ENCODE measurements at places on chromosomes 3 and 15.

- DNase-seq, result peak; percentile 4
These were observed 56.3 kb upstream of the FSTL1 start for GRCh38 chr3:120506828-120507774.

DNA sequence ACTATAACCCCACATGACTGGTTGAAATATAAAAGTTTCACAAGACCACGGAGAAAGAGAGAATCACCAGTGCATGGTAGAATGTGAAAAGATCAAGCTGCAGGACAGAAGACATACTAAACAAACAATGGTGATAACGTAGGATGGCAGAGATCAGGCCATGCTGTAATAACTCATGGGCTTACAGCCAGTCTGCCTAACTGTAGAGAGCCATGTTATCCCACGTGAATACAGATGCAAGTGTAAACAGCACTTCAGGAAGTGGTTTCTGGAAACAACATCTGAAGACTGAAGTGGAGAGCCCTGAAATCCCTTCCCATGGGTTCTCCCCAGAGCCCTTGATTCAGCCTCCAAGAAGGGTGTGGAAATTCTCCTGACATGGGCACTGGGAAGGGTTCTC lies 103.2 kb upstream of the SLCO2A1 start:
- no peak for DNase-seq

GRCh38 chr3:880371-880770 lies 212.5 kb upstream of the CNTN6 start:
- no peak for DNase-seq

- no peak for DNase-seq
These were observed 347.2 kb upstream of the UMPS start for GRCh38 chr3:124383051-124383450.

DNA sequence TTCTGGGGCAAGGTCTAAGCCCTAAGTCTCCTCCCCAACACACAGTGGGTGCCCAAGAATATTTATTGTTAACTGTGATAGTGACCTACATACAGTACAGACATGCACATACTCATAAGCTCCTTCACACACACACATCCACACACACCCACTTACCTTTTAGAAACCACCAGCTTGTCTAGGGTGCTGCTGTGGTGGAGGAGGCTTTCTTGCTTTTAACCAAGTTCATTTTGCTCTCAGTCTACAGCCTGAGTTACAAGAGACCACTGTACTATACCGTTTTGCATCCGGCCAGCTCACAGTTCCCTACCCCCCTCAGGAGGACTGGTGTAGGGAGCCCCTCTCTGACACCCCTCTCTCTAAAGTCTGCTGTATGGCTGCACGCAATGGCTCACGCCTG lies 16.7 kb downstream of the DAPK2 start:
- no peak for DNase-seq

DNA sequence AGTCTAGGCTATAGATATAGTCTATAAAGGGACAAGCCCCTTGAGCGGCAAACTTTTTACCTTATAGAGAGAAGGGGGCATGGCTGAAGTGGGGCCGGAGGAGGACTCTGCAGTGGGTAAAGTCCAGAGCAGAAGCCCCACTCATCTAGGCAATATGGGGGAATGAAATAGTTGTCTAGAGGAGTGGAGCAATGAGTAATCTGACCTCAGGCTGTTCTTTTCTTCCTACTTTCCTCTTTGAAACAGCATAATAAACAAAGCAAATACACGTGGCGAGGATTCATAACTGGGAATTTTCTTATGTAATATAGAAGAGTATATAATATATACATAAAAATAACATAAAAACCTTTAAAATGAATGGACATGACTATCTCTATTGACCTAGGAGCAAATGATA lies 546.4 kb upstream of the ZNF385D start:
- no peak for DNase-seq

- DNase-seq, result no peak
These were observed 335.8 kb upstream of the THRB start for GRCh38 chr3:24830230-24831152.

GRCh38 chr3:193780810-193781478 lies 187.9 kb downstream of the OPA1 start:
- peak; percentile 41 for DNase-seq

GRCh38 chr3:184305577-184305976 lies 6.5 kb downstream of the PSMD2 start:
- no peak for DNase-seq

- no peak for DNase-seq
These were observed 445.1 kb upstream of the RASGRP1 start for GRCh38 chr15:39009740-39010139.

DNA sequence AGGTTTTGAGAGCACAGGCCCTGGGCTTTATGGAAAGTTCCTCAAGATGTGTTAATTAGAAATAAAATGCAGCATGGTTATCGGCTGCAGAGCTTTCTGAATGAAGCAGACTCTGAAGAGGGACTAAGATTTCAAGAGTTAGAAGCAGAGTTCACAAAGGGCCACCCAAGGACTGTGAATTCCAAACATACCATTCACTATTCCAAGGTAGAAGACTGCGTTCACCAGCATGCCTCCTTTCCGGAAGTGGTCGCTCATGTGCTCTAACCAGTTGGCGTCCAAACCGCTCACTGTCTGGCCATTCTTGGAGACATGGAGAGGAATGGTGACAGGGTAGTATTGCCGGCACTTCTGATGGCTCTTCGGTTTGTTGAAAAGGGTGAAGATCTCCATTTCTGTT lies 104.9 kb downstream of the OXNAD1 start:
- no peak for DNase-seq

GRCh38 chr3:16430717-16431630 lies 82.5 kb downstream of the RFTN1 start:
- no peak for DNase-seq

- DNase-seq, result no peak
These were observed 4.1 kb downstream of the ZNF609 start for GRCh38 chr15:64464276-64465005.

DNA sequence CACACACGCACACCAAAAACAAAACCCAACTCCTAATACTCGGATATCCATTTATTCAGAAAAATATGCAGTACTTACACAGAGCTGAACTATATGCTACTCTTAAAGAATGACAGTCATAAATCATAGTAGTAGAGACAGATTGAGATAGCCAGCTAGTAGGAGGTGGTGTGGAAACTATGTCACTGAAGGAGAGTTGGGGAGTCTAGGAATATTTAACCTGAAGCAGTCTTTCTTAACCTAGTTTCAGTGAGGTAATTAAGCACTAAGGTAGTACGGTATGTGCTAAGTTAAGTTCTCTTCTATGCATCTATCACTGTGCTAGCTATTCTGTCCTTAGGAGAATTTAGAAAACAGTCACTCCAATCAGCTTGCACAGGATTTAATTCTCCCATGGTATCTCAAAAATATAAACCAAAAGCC lies 54.2 kb downstream of the ANKRD28 start:
- no peak for DNase-seq

- DNase-seq, result no peak
These were observed 50.6 kb upstream of the AZI2 start for GRCh38 chr3:28399206-28399605.

- no peak for DNase-seq
These were observed 97.0 kb upstream of the NMNAT3 start for GRCh38 chr3:139774560-139775302.

GRCh38 chr3:66597308-66597863 lies 96.6 kb upstream of the LRIG1 start:
- DNase-seq, result no peak

DNA sequence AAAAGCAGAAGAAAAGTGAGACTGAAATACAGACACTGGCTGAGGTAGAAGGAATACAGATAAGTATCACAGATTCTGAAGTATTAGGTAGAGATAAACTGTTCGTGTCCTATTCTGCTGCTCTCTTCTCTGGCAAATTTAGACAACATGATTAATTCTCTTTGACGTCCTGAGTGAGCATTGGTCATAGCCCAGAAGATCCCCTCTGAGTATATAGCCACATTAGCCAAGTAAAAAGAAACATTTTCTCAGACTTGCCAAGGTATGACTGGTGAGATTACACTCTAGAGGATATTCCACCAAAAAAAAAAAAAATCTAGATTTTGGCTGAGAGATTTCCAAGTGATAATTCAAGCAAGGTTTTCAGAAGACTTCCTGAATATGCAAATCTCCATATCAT lies 111.4 kb upstream of the ALCAM start:
- no peak for DNase-seq

DNA sequence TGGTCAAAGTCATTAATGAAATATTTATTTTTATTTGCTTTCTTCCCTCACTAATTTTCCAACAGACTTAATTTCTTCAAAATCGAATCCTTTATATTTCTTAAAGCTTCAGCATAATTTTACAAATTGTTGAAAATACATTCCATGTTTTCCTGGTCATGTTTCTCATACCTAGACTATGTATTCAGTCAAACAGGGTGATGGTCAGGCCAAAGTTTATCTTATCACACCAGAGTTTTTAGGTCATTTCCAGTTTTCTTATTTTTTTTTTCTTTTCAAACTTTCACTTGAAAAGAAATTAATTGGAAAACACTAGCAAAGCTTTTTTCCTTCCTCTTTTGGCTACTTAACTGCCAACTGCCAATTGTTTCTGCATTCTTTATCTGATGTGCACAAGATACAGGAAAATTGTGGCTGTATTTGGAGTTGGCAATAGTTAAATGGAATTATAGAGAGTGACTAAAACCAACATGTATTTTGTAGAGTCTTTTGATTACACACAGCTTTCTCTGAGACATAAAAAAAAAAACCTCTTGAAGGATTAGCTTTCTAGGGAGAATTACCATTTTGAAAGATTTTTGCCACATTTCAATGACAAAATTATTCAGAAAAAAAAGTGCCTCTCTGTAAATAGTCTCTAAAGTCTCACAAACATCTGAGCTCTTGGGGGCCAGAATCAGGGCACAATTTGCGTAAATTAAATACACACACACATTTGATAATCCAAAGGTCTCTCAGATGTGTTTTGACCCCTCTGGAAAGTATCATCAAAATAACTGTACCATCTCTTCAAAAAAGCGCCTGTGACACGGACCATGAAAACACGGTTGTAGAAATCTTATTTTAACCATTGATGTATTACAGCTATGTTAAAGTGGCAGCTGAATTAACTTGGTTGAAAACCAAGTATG lies 603.2 kb upstream of the KCNMB2 start:
- no peak for DNase-seq

DNA sequence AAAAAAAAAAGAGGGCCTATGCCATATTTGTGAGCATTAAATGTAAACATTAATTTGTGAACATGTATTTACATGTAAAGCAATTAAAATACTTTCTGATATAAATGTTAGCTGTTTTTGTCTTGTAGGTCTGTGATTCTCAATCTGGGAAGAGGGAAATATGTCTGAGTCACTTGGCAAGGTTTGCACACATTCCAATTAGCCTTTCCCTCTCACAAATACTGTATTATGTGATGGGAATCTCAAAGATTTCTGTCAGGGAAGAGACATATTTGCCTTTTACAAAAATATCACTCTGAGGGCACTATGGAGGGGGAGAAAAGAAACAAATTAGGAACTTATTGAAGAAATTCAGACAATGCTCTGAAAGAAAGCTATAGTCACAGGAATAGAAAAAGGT lies 483.6 kb downstream of the GBE1 start:
- no peak for DNase-seq

GRCh38 chr3:128269796-128270195 lies 116.5 kb downstream of the EEFSEC start:
- no peak for DNase-seq

DNA sequence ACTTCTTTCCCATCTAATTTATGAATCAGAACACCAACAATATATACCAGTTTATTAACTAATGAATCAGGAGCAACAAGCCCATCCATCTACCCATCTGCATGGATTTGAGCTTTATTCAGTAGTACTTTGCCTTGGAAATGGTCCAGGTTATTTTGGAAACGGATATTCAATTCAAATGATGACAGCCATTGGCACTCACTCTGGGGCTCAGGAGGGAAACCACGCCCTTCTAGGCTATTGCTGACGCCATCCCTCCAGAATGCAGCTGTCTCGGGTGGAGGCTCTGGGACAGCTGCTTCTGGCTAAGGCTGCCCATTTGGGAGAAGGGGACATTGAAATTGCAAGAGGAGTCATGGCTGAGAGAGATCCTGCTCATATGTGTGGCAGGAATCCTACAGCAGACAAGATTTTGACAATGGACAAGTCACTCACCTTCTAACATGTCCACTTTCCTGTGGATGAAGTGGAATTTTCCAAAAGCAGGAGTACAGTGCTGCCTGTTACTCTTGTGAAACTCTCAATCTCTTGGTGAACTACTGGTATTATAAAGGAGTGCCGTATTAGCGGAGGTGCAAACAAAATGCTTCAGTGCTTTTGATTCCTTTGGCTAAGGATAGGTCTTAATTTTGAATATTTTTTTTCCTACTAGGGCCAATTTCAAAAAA lies 29.3 kb upstream of the TRAK1 start:
- no peak for DNase-seq

GRCh38 chr15:57518779-57519405 lies 72.8 kb upstream of the MYZAP start:
- no peak for DNase-seq

GRCh38 chr15:27271258-27271657 lies 300.3 kb downstream of the GABRG3 start:
- DNase-seq, result no peak

DNA sequence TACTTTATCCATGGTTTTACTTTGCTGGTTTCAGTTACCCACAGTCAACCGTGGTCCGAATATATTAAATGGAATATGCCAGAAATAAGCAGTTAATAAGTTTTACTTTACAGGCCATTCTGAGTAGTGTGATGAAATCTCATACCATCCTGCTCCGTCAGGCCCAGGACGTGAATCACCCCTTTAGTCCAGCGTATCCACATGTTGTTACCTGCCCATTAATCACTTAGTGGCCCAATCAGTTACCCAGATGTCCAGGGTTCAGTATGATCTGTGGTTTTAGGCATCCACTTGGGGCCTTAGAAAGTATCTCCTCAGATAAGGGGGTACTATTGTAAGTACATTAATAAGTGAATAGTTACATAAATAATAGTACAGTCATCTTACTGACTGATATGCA lies 88.0 kb downstream of the TTBK2 start:
- no peak for DNase-seq

Measured in CD4-positive, alpha-beta T cell treated with Interleukin-17A for 4 hours (primary cell).